B cell (primary cell): ENCODE measurements at places on chromosomes 3 and 15. TPM values are rescaled to one million over a fixed set of nuclear protein-coding genes. Genes with fewer than 3 reads are reported as not detected.

GRCh38 chr3:120448756-120449155 is 2.0 kb downstream of the FSTL1 start:
- no peak for DNase-seq

- no peak for DNase-seq
These were observed 33.7 kb downstream of the THRB start for GRCh38 chr3:24460974-24461373.

- no peak for DNase-seq
These were observed 9.2 kb upstream of the GRIP2 start for GRCh38 chr3:14549256-14549919.

USP4 gene
- 113 and 116 TPM in 2 replicates for total RNA-seq

GREM1 gene
- total RNA-seq: not detected in 2 replicates

GPR171 gene
- 1.1 and 1.6 TPM in 2 replicates for total RNA-seq
